Smooth muscle cell of the brain vasculature (primary cell): ENCODE measurements at places on chromosomes 16 and 17.

- DNase-seq = no peak
Observed at GRCh38 chr16:73166441-73166851, 118.5 kb upstream of the ZFHX3 start.

GRCh38 chr17:49029801-49030200 is 32.6 kb downstream of the IGF2BP1 start:
- DNase-seq = no peak

DNA sequence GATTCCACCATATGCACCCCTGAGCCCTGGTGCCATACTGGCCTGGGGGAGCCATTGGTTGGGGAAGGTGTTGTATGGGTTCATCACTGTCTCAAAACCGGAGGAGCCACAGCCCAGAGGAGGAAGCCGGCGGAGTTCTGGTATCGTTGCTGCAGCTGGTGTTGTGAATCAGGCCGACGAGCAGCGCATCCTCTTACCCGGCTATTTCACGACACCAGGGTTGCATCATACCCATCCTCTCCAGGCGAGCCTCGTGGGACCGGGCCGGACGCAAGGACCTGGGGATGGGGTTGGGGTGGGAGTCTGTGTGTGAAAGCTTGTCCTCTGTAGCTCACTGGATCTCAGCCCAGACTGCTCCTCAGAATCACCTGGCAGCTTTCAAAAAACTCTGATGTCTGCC is 6.6 kb upstream of the SLC12A3 start:
- no peak for DNase-seq

DNA sequence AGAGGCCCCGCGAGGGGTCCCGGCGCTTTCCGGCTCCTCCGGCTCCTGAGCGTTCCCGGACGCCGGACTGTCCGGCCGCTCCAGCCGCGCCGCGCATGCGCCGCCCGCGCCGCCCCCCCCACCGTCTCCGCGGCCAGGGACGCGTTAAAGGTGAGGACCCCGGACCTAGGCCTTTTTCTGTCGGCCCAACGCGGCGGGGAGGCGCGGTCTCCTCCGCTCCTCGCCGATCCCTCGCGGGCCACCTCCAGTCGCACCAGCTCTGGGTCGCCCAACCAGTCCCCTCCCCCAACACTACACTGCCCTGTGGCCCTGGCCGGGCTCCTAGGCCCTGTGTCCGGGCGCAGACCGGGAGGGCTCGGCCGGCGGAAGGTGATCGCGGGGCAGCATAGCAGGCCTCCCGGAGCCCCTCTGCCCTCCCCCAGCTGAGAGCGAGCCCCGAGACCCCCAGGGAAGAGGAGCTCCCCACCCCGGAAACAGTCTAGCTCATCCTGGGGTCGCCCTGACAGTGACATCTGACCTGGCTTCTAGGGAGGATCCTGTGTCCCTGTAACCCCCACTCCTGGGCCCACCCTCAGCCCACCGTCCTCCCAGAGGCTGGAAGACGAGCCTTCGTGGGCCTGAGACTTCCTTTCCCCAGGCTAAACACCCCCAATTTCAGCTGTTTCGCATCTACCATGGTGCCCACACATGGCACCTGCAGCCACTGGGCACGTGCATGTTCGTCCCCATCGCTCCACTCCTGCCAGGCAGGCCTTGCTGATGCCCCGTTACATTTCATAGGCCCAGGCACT is 14.7 kb upstream of the BCAR1 start:
- no peak for DNase-seq

- DNase-seq = no peak
Observed at GRCh38 chr17:70896843-70897242, 727.5 kb downstream of the KCNJ2 start.

GRCh38 chr17:75130632-75131277 is 787 bp downstream of the NT5C start:
- peak; percentile 39 for DNase-seq

DNA sequence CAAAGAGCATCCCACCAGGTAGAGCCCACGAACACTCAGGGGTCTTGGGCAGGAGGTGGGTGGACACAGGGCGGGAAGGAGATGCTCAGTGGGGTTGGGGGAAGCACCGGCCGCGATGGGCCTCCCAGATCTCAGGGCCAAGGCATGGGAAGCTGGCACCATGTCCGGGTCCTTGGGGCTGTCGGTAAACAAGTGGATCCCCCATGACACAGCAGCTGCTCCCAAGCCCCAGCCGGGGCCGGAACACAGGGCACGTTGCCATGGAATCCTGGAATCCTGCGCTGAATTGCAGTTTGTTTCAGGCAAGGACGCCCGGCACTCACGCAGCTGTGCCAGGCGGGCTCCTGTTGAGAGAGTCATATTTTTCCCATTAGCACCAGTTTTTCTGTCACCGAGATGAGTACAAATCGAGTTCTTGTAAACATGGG is 23.0 kb upstream of the CHMP6 start:
- DNase-seq = no peak

- DNase-seq = no peak
Observed at GRCh38 chr17:35116845-35117244, 2.8 kb downstream of the RAD51D start.

- no peak for DNase-seq
Observed at GRCh38 chr16:71338193-71338592, 20.3 kb upstream of the CALB2 start.

GRCh38 chr17:61456688-61457225 is 4.5 kb downstream of the TBX4 start:
- DNase-seq = no peak

DNA sequence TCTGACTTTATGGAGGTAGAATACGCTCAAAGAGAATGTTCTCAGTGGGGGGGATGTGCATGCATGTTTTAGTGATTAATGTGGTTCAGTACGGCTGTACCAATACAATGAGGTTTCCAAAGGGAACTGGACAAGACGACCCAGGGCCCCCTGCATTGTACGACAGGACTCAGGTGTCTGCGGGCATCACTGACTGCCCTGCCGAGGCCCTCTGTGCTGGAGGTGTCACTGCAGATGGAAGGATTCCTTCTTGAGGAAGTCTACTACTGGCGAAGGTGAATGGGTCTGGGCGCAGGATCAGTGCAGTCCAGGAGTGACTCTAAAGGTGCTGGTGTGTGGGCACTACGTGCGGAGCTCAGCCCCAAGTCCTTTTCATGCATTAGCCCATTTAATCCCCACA is 3.5 kb upstream of the LGALS9 start:
- no peak for DNase-seq
